ENCODE measurements at places on chromosomes 3 and 15. TPM values are rescaled to one million over a fixed set of nuclear protein-coding genes. Genes with fewer than 3 reads are reported as not detected.

The CISH gene
- total RNA-seq = 0.63 TPM

The ZNF860 gene
- 5.3 TPM for total RNA-seq

The POLQ gene
- 3.8 TPM for total RNA-seq

The CRABP1 gene
- 5.3 TPM for total RNA-seq

The AGBL1 gene
- 2.5 TPM for total RNA-seq

The PEX5L gene
- 45.4 TPM for total RNA-seq

The CAMKV gene
- total RNA-seq = 283 TPM

The SELENOT gene
- 71.4 TPM for total RNA-seq

The CACNA1D gene
- 49.8 TPM for total RNA-seq

The MUC4 gene
- total RNA-seq = not detected

The FGF7 gene
- total RNA-seq = 0.94 TPM

The SORD gene
- 7.8 TPM for total RNA-seq

The DUOX1 gene
- total RNA-seq = not detected

The MYO5C gene
- total RNA-seq = 2.8 TPM

The ABCC5 gene
- 121 TPM for total RNA-seq

The FEZF2 gene
- total RNA-seq = 19.1 TPM

The CCNB2 gene
- total RNA-seq = 9.7 TPM

The ERICH6 gene
- not detected for total RNA-seq

The LINGO1 gene
- 67.9 TPM for total RNA-seq

The SLC51A gene
- not detected for total RNA-seq

The C3orf20 gene
- 0.31 TPM for total RNA-seq

The AMT gene
- 2.5 TPM for total RNA-seq

The MESP2 gene
- not detected for total RNA-seq

The GPX1 gene
- 62.0 TPM for total RNA-seq

The FAM227B gene
- total RNA-seq = 3.1 TPM
